Activated CD4-positive, CD25-positive, alpha-beta regulatory T cell (primary cell): ENCODE measurements at places on chromosomes 11 and 22.

DNA sequence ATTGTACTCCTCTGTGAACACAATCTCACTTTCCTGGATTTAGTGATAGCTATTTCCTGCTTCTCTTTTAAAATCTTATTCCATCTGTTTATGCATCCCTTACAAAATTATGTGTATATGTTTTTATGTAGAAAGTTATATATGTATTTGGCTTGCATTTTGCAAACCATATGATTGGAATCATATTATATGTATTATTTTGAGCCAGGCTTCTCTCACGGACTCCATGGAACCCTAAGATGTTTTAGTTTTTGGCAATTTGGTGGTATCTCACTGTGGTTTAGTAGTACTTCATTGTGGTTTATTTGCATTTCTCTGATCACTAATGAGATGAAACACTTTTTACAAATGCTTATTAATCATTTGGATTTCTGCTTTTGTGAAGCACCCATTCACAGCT lies 507.3 kb upstream of the KIRREL3 start:
- DNase-seq = no peak

- no peak for DNase-seq
Measured at GRCh38 chr11:85359859-85360258, 267.3 kb downstream of the DLG2 start.

- DNase-seq = no peak
Measured at GRCh38 chr11:65311170-65311678, 3.4 kb upstream of the CDC42EP2 start.

DNA sequence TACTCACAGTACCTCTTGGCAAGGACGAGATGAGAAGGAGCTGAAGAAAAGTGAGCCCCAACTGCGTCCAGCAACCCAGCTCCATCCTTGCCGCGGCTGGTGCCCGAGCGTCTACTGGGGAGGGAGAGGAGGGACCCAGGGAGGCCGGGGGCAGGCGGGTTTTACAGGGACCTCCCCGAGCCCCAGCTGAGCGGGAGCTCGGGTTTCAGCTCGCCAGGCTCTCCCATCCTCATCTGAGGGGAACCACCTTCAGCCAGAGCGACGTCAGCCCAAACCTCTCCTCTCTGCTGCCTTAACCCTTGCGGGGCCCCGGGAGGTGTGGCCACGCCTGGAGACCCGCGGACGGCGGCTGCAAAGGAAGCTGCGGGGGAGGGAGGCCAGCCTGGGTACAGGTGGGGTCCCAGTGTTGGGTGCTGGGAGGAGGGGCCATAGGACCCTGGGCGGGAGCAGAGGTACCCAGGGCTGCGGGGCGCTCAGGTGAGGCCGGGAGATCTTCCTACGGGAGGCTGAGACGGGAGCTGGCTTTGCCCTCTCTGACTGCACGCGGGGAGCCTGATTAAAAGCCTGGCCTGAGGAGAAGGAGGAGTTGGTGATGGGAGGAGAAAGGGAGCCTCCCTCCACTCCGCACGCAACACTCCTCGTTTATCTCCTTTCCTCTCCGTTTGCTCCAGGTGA lies at the start of gene PAMR1:
TSS of gene PAMR1 (minus strand) at position 116 of the 675 bp plus-strand sequence. CDS start at position 85, 31 bp downstream.
- DNase-seq = no peak

- DNase-seq = no peak
Measured at GRCh38 chr11:123377355-123377754, 52.7 kb upstream of the GRAMD1B start.

DNA sequence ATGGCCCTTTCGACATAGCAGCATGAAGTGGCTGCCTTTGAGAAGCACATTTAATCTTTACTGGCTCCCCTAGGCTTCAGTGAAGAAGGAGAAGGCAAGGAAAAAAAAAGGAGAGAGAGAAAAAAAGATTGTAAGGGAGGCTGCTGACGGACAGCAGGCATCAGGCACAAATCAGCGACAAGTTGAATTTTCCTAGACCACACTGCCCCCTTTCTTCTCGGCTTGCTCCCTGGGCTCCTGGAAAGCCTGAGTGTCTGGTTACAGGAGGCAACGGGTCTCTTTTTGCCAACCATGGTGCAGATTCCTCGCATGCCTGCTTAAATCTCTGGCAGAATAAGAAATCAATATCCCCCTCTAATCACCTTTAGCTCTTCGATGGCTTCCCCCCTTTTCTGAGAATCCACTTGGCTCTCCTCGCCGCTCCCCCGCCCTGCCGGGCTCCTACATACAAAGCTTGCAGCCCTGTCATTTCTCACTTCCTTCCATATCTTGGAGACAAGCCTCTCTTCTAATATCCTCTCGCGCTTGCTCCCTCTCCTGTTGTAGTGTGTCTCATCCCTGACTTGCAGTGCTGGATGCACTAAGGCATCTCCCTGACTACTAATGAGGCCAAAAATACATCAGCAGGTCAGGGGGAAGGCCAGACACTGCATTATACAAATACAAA lies 14.3 kb downstream of the BLID start:
- DNase-seq = no peak

GRCh38 chr11:9777066-9777465 lies 113.2 kb downstream of the SWAP70 start:
- DNase-seq = no peak

GRCh38 chr11:79482800-79483199 lies 42.0 kb upstream of the TENM4 start:
- DNase-seq = no peak

- no peak for DNase-seq
Measured at GRCh38 chr11:37511425-37511933, 913.4 kb upstream of the RAG2 start.

DNA sequence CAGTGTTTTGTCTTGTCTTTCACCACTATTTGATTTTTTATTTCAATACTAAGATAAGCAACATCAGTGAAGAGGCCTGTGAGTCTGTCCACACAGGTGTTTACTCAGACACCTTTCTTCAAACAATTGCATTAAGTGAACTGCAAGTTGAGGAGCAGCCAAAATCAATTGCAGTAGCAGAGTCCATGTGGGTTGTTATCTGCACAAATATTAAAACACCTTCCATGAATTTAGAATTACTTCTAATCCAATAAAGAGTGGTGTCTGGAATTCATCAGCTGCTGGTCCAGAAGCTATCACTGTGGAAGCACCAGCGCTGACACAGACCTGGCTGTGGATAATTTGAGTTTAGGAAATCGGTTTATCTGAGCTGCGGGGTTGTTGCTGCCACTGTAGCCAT lies 83.5 kb upstream of the FAT3 start:
- no peak for DNase-seq

DNA sequence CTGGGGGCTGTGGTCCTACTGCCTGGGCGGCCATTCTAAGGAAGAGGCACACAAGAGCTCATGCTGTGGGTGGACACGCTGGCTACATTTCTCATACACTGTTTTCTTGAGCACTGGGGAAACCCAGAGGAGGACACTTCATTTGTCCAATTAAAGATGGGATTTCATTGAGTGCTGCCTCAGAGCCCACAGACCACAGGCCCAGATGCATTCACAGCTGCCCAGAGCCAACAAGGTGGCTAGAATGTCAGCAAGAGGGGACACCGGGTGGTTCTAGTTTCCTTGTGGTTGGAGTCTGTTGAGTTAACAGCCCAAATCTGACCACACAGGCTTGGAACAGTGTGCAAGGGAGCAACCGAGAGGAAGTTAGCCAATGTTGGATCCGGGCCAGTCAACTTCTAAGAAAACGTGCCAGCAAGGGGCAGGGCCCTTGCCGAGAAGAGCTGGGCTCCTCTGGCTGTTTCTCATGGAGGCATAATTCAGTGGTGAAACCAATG lies 35.0 kb upstream of the SORL1 start:
- DNase-seq = no peak

DNA sequence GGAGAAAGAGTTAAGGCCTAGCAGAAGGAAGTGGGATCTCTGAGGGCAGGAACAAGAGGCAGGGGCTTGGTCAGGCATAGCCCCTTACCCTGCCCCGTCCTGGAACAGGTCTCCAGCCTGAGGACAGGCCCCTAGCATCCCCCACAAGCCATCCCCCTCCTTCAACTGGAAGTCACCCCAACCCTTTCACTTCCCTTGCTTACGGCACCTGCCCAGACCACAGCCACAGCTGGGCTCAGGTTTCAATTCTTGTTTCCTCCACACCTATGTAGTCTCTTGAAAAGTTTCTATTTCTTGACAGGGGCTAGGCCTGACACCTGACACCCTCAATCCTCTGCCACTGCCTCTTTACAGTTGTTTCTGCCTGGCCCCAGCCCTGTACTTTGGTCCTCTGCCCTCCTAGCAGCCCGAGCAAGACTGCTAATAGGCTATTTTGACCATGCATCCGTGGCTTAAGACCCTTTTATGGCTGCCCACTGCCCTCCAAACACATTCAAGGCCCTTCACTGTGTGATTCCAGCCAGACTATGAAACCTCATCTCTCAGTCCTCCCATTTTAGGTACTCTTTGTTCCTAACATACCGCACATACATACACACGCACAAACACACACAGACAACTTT lies 10.9 kb upstream of the FCHSD2 start:
- peak; percentile 43 for DNase-seq

- DNase-seq = no peak
Measured at GRCh38 chr11:129852125-129852740, 36.6 kb downstream of the TMEM45B start.

DNA sequence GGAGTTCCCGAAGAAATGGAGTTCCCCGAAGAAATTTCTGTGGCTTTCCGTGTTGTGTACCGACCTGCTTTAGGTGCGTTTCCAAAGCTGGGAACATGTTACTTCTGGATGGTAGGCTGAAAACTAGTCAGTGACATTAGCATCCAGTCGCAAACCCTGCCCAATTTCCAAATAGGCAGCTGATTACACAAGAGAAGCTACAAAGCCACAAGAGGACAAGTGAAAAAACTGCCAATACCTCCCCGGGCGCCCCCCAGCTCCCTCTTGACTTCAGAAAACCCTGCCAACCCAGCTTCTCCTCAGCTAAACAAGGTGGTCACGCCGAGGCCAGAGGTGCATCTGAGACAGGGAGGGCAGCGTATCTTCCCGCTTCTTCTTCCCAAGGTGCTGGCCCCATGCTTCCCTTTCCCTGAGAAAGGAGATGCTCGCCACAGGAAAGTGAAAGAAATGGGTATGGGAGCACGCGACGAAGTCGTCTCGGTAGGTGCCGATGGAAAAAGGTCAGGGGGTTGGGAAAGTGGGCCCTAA lies 551 bp downstream of the AGBL2 start:
- no peak for DNase-seq

DNA sequence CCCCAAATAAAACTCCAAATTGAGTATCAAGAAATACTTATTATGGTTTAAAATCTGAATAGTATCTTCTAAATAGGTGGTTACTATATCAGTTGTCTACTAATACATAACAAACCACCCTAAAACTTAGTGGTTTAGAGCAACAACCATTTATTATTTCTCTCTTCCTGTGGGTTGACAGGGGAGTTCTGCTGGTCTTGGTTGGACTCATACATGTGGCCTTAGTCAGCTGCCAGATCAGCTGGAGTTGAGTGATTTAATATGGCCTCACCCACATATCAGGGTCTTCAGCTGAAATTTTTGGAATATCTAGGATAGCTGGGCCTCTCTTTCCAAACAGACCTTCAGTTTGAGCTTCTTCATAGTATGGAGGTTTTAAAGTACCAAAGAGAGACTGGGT lies 34.5 kb downstream of the C11orf65 start:
- no peak for DNase-seq

GRCh38 chr11:119006656-119007055 lies 8.7 kb downstream of the CENATAC start:
- DNase-seq = no peak

DNA sequence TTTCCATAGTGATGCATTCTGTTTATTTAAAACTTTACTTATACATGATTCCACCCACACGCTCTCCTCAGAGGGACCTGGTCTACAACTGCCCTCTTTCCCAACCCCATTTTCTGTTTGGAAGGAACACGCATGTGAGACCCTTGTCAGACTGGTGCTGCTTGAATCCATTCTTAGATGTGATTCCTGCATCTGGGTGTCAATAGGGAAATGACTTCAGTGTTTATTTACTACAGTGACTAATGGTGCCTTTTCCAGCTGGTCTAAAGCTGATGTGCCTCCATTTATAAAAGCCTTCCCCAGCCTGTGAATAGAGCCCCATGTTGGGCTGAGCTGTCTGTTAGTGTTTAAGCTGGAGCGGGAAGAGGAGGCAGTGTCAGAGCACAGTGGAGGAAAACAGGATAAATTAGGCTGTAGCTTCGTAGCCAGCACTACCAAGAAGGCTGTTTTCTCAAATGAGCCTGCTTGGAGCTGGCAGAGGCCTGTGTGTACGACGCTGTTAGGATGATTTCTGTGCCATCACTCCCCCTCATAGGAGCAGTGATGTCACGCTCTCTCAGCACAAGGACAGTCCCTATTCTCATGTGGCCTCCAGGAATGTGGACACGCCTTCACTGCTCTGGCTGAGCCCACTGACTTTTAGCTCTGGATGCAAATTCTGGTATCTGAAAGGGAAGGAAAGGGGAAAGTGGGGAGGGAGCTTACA lies 18.9 kb upstream of the C11orf96 start:
- DNase-seq = no peak

GRCh38 chr11:44509296-44509695 lies 56.2 kb upstream of the CD82 start:
- no peak for DNase-seq

DNA sequence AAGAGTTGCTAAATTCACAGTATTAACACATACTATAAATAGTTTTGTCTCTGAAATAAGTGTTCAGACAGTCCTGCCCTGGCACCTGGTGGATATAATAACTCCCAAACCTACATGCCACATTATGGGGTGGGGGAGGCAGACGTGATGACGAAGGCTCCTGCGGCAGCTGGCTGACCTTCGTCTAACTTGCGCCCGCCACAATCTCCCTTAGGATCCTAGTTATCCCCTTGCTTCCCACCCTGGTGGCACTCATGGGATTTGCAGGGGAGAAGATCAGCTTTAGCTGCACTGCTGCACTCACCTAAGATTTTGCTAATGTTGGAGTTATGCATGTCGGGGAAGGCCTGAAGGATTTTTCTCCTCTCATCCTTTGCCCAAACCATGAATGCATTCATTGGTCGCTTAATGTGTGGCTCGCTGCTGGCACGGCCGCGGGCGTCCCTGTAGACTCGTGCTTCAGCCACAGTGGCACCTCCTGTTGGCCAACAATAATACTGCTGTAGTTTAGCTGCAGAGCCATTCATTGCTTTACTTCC lies 367.6 kb downstream of the SOX6 start:
- DNase-seq = no peak

GRCh38 chr11:32032478-32032877 lies 58.4 kb upstream of the RCN1 start:
- DNase-seq = no peak
